ENCODE measurements at places on chromosomes 2 and 18.

GRCh38 chr18:9333441-9334328 is 888 bp upstream of the TWSG1 start:
- no peak for DNase-seq

GRCh38 chr2:238938401-238939055 is 90.6 kb downstream of the TWIST2 start:
- no peak for DNase-seq

DNA sequence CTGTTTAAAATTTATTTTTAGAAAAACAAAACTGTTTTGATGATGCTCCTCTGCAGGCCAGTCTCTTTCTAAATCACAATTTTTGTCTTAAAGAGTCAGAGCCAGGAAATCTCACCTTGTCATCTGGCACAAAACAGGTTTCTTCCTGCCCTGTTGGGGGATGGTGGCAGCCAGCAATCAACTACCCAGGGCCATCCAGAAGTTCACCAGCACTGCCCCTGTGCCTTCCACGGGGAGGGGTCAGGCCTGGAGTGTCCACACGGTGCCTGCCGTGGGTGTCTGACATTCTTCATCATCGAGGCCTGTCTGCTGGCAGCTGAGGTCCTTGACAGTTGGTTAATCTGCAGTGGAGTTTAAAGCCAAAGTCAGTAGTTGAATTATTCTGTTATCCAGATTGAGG is 40.0 kb upstream of the BMP10 start:
- DNase-seq = no peak

- no peak for DNase-seq
Observed at GRCh38 chr2:27372937-27373336, 2.5 kb downstream of the SNX17 start.

GRCh38 chr18:23247896-23248295 is 112.6 kb downstream of the CABLES1 start:
- DNase-seq = no peak

DNA sequence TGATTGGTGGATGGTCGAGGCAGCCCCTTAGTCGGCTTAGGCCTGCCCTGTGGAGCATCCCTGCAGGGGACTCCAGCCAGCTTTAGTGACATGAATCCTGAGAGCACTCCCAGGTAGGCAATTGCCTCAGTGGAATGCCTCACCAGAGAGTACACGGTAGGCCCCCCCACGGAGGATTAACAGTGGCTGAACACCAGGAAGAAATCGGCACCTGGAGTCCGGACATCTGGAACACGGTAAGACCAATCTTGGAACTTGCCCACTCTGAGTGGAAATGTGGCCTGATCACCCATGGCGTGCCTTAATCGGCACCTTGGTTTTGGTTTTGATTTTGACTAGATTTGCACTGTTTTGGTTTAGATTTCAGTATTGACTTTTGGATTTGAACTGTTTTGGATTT is 326.2 kb upstream of the NCKAP5 start:
- no peak for DNase-seq

DNA sequence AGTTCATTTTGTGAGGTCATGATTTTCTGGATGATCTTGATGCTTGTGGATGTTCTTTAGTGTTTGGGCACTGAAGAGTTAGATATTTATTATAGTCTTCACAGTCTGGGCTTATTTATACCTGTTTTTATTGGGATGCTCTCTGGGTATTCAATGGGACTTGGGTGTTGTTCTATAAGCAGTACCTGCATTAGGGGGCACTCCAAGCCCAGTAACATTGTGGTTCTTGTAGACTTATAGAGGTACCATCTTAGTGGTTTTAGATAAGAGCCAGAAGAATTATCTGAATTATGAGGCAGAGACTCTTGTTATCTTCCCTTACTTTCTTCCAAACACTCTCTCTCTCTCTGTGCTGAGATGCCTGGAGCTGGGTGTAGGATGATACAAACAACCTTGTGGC is 470.0 kb downstream of the PIK3C3 start:
- DNase-seq = no peak

DNA sequence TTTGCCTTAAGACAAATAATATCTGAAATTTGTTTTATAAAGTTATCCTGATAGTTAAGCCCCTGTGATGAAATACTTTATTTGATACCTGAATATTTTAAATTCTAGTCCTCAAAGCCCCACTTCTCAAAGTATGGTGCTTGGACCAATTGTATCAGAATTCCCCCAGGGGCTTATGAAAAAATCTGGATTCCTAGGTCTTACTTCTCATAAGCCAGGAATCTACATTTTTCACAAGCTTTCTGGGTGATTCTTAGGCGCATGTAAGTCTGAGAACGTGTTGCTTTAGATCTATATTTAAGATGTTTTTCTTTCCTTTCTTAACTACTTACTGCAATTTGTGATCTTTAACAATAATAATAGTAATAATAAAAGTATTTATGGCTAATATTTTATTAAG is 53.1 kb downstream of the MYO1B start:
- no peak for DNase-seq

DNA sequence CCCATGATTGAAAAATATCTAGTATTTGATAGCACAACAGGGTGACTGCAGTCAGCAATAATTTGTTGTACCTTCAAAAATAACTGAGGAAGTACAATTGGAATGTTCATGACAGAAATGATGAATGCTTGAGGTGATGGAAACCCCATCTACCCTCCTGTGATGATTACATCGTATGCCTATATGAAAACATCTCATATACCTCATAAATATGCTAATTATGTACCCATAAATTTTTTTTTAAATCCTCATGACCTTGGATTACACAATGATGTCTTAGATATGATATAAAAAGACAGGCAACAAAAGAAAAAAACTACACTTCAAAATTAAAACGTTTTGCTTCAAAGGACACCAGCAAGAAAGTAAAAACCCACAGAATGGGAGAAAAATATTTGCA is 1.4 kb upstream of the POLR1B start:
- no peak for DNase-seq

DNA sequence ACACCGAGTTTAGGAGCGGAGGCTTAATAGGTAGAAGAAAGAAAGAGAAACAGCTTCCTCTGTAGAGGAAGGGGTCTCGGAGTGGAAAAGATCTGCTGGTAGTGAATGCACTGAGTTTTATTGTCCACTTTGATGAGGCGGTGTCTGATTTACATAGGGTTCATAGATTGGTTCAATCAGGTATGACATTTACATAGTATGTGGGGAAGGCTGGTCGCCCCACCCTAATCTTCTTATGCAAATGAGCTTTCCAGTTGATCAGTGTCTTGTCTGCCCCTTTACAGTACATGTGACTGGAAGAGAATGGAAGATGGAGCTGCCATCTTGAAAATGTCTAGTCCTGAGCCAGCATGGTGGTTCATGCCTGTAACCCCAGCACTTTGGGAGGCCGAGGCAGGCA is 19.9 kb upstream of the CNOT11 start:
- DNase-seq = no peak

- DNase-seq = peak; percentile 39
Observed at GRCh38 chr2:136116813-136117390, 1.0 kb downstream of the CXCR4 start.

DNA sequence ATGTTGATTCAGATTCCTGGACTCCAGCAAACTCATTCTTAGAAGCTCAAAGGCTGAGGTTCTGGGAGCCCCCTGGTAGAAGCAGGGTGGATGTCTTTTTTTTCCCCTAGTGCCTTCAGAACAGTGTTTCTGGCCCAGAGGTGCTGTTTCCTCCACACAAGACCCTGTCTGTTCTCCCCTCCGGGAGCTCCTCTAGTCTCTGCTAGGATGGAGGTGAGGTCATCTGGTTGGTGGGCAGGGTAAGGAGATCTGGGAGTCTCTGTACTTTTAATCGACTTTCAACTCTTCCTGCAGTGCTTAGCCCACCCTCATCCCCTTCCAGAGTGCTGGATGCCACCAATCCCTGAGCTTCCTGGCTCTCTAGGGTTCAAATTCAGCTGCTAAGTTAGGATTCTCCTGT is 192.0 kb downstream of the SH3BP4 start:
- DNase-seq = no peak

DNA sequence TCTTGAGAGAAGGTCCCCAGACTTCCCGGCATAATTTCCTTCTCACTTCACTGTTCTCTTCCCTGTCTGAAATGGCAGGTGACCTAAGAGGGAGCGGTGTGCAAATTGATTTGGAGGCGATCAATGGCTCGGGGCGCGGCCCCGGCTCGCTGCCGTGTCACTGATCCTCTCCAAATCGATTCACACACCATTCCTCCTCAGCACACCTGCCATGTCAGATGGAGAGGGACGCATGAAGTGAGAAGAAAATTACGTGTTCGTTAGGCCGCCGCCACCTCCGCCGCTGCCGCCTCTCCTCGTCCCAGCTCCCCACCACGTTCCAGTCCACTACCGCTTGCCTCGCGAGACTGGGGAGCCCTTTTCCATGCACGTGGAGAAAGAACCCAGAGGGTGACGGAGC is 31.8 kb upstream of the BCL11A start:
- DNase-seq = no peak

DNA sequence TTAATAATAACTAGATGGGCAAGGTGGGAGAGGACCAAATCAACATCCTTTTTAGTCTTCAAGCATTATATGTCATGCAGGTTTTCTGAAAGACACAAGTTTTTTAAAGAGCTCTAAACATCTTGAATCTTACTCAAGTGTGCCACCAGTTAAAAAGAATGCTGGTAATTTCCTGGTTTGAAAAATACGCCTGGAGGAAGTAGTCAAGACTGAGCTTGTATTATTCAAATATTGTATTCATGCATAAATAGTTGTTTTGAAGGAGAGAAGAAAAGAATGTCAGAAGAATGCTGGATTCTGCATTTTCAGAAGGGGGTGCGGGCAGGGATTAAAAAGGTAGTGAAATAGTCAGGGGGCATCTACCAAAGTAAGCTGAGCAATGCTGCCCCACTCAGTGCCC is 90.7 kb downstream of the WDPCP start:
- DNase-seq = no peak

- no peak for DNase-seq
Observed at GRCh38 chr2:176678571-176678970, 409.3 kb downstream of the MTX2 start.

- DNase-seq = no peak
Observed at GRCh38 chr2:169732583-169733358, 861 bp upstream of the KLHL23 start.

GRCh38 chr2:17057109-17058017 is 391.7 kb upstream of the CYRIA start:
- no peak for DNase-seq

DNA sequence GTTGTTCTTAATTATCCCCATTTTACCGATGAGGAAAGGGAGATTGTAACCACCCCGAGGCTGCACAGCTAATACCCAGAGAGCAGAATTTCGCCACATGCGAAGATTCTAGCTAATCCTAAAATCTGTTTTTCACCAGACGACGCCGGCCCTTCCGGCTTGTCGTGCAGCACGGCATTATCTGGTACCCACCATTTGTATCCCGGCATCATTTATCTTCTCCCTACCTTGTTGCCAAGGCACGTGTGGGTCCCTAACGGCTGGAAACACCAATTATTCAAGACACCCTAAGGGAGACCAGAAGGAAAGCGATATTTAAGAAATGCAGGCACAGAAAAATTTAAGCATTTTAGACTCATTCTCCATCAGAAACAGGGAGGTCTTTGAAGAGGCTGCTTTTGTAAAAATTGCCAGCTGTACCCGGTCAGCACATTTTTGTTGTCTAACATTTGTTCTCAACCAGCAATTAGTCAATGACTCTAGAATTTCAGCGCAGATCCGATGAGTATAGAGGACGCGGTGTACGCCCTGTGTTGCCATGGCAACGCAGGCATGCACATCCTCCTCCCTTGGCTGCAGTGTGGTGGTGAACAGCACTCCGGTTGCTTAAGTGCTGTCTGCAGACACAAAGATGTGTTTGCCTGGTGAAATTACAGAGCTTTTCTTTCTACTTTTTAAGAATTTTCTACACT is 111.6 kb downstream of the AGAP1 start:
- DNase-seq = no peak

DNA sequence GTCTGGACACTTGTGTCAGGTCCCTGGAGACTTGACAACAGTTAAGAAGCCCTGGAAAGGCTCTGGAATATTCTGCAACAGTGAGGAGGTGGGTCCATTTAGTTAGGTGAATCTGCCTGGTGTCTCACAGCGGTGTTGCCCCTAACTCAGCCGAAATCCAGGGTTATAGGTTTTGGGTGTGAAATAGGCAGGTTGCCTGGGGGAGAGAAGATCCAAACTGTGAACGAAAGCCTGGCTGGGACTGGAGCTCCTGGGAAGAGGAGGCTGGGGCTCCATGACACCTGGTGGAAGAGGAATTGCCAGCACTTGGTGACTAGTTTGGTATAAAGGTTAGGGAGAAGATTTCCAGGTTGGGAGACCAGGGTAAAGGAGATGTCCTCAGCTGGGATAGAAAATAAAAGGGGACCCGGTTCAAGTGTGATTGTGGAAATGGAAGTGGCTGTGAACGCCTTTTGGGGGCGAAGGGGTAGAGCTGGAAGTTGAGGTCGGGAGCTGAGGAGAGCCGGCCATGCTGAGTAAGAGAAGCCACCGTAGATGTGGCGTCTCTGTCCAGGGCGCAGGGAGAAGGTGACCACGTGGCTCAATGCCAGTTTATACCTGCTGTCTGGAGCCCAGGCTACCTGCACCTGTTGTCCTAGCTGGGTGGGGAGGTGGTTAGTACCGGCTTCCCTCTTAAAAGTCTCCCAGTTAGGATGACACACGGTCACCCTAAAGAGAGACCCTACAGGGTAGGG is 3.0 kb upstream of the GAREM2 start:
- no peak for DNase-seq

- DNase-seq = no peak
Observed at GRCh38 chr2:169237286-169237685, 125.0 kb downstream of the LRP2 start.

DNA sequence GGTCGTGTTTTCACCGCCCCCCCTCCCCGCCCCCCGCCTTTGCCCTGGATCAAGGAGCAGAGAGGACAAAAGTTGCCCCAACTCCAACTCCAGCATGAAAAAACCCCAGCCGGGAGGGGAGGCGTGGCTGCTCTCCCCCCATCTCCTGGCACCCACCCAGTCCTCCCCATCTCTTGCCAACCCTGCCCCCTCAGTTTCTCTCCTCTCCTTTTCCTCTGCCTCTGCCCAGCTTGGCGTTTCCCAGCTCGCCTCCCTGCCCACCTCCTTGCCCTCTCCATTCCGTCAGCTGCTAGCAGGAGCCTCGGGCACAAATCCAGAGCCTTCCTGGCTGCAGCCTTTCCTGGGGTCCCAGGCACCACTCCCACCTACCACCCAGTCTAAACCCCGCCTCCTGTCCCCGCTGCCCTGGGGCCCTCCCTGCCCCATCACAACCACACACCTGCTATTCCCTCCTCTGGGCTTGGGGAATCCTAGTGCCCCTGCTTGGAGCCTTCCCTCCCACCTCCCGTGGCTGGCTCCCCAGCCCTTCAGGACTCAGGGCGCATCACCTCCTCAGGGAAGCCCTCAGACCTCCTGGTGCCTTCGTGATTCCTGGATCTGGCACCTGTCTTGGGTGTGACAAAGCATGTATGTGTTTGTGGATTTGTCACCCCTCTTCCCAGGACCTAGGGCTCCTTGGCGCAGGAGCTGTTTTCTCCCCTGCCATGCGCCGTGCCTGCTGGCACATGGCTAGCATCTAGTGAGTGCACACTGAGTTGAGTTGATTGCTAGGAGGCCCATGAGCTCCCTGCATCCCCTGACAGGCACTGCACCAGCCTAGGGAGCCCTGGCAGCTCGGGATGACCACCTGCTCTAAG is 209.1 kb downstream of the TFCP2L1 start:
- DNase-seq = no peak

- DNase-seq = no peak
Observed at GRCh38 chr18:77461062-77461688, 211.5 kb downstream of the GALR1 start.

Data from activated CD4-positive, CD25-positive, alpha-beta regulatory T cell (primary cell).